Progenitor cell of endocrine pancreas (in vitro differentiated cells): ENCODE measurements at places on chromosomes 1 and 21. TPM values are rescaled to one million over a fixed set of nuclear protein-coding genes. Genes with fewer than 3 reads are reported as not detected.

ADGRL4 gene
- not detected in 2 replicates for total RNA-seq

DNA sequence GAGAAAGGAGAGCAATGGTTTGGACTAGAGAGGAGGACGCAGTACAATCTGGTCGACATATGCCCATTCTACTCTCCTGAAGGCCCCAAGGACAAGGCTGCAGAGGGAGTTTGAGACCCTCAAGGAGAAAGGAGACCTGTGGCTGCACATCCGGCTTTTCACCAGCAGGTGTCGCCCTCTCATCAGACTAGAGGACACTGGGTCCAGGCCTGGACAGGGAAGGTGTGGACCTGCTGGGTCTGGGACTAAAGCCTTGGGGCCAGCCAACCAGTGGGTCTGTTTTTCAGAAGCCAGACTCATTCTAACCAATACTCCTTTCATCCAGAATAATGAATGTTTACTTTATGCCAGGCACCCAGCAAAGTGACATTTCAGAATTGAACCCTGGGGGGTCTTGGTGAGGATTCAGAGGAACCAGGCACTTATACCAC is 5.0 kb downstream of the SRARP start:
- DNase-seq: peak; percentile 86
- H3K4me1 ChIP-seq: peaks cover 10% of the 10 kb centered on the region
- no peaks in the 10 kb centered on the region for H3K36me3 ChIP-seq
- no peak overlapping the region for H3K4me3 ChIP-seq
- no peaks in the 10 kb centered on the region for H3K27me3 ChIP-seq

GRCh38 chr1:77473690-77474089 is 191.9 kb downstream of the AK5 start:
- no peaks in the 10 kb centered on the region for H3K36me3 ChIP-seq
- H3K4me1 ChIP-seq: peaks cover 38% of the 10 kb centered on the region
- H3K27me3 ChIP-seq: no peaks in the 10 kb centered on the region
- DNase-seq: no peak
- H3K4me3 ChIP-seq: no peak overlapping the region

- peak overlapping the region; percentile 54 for H3K27ac ChIP-seq
- H3K4me3 ChIP-seq: peak overlapping the region; percentile 4
- DNase-seq: no peak
- peaks cover 44% of the 10 kb centered on the region for H3K4me1 ChIP-seq
These were observed 10.5 kb downstream of the KIAA1614 start for GRCh38 chr1:180923021-180923841.

CCDC190 gene
- total RNA-seq: 0.19 and 0.75 TPM in 2 replicates

DNA sequence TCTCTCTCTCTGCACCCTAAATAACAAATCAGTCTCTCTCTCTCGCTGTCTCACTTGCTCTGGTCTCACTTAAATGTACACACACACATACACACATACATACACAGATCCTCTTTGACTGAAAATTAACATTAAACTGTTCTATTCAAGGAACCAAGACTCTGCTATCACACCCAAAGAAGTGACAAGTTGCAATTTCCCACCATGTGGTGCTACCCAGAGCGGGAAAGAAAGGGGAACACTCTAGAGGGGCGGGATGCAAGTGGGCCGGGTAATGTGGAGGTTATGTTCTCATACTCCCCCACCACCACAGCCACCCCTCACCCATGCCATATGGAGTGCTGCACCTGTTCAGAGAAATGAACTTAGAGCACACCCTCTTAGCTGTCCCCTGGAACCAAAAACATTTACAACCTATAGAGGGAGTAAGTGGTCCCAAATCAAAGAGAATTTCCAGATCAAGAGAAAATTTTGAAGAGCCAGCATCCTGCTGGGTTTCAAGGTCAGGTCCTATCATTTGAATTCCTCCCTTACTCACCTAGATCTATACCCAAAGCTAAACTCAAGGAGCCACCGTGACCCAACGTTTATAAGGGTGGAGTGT is 319.4 kb downstream of the BRINP2 start:
- H3K4me1 ChIP-seq: peaks cover 2% of the 10 kb centered on the region
- no peak for DNase-seq
- H3K36me3 ChIP-seq: no peaks in the 10 kb centered on the region
- H3K27me3 ChIP-seq: no peaks in the 10 kb centered on the region

- no peak overlapping the region for H3K27ac ChIP-seq
- no peaks in the 10 kb centered on the region for H3K4me1 ChIP-seq
- no peak overlapping the region for H3K4me3 ChIP-seq
These were observed 103.1 kb upstream of the USP24 start for GRCh38 chr1:55318116-55318817.

- H3K27ac ChIP-seq: peak overlapping the region; percentile 50
- DNase-seq: no peak
- H3K36me3 ChIP-seq: peaks cover 34% of the 10 kb centered on the region
These were observed 10.5 kb downstream of the ENO1 start for GRCh38 chr1:8867878-8868567.

GRCh38 chr1:223062177-223062576 is 80.9 kb downstream of the TLR5 start:
- no peaks in the 10 kb centered on the region for H3K4me1 ChIP-seq
- H3K27me3 ChIP-seq: peaks cover 15% of the 10 kb centered on the region
- no peak overlapping the region for H3K27ac ChIP-seq
- H3K36me3 ChIP-seq: no peaks in the 10 kb centered on the region
- no peak overlapping the region for H3K4me3 ChIP-seq

GRCh38 chr1:33141781-33142180 is 40.1 kb downstream of the TRIM62 start:
- H3K4me1 ChIP-seq: no peaks in the 10 kb centered on the region
- no peak for DNase-seq
- no peak overlapping the region for H3K4me3 ChIP-seq
- no peak overlapping the region for H3K27ac ChIP-seq
- H3K36me3 ChIP-seq: no peaks in the 10 kb centered on the region

DNA sequence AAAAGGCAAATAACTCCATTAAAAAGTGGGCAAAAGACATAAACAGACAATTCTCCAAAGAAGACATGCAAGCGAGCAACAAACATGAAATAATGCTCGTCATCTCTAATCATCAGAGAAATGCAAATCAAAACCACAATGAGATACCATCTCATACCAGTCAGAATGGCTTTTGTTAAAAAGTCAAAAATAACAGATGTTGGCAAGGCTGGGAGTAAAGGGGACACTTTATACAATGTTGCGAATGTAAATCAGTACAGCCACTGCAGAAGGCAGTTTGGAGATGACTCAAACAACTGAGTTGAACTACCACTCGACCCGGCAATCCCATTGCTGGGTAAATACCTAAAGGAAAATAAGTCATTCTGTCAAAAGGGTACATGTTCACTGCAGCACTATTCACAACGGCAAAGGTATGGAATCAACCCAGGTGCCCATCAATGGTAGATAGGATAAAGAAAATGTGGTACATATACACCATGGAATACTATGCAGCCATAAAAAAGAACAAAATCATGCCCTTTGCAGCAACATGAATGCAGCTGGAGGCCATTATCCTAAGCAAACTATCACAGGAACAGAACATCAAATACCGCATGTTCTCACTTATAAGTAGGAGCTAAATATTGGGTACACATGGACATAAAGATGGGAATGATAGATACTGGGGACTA is 25.9 kb downstream of the TSPAN2 start:
- no peak for DNase-seq
- no peak overlapping the region for H3K4me3 ChIP-seq
- no peak overlapping the region for H3K27ac ChIP-seq

GRCh38 chr1:70475023-70475422 is 64.0 kb downstream of the CTH start:
- H3K27me3 ChIP-seq: no peaks in the 10 kb centered on the region
- no peaks in the 10 kb centered on the region for H3K36me3 ChIP-seq
- no peak overlapping the region for H3K4me3 ChIP-seq
- H3K4me1 ChIP-seq: peaks cover 8% of the 10 kb centered on the region
- no peak for DNase-seq
- H3K27ac ChIP-seq: no peak overlapping the region

DNA sequence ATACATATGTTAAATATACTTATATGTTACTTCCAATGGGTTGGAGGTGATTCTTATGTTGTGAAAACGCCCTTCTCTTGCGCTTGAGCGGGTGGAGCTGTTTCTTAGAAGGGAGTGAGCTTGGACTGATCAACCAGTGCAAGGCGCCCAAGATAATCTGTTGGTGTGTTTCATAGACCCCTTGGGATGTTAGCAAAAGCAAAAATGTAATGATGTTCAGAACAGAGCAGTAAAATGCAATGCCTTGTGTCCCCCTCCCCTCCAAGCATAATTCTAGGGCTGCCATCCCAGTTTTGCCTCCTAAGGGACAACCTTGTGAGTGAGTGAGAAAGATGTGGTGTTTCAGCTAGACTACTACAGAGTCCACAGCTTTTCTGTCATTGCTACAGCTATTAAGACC is 6.2 kb upstream of the CD34 start:
- no peak for DNase-seq
- no peak overlapping the region for H3K27ac ChIP-seq
- no peak overlapping the region for H3K4me3 ChIP-seq
- peaks cover 27% of the 10 kb centered on the region for H3K27me3 ChIP-seq

SPATA46 gene
- total RNA-seq: not detected in 2 replicates

DNA sequence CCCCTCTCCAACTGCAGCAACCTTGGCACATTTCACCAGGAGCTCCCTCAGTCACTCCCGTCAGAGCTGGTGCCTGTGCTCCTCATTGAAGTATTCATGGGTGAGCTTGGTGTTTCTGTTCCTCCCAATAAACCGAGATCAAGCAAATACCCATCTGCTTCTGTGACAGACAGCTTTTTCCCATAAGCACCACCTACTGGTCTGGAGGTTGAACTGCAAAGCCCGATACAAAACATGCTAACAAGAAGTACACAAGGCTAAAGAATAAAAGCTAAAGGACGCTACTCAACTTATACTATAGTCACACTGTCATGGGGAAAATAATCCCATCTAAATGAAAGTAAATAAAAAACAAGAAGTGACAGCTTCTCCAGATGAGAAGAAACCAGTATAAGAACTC is 111.9 kb upstream of the C21orf91 start:
- DNase-seq: no peak
- no peaks in the 10 kb centered on the region for H3K27me3 ChIP-seq
- no peaks in the 10 kb centered on the region for H3K4me1 ChIP-seq
- no peak overlapping the region for H3K4me3 ChIP-seq
- no peaks in the 10 kb centered on the region for H3K36me3 ChIP-seq

NBPF6 gene
- not detected in 2 replicates for total RNA-seq

- peaks cover 2% of the 10 kb centered on the region for H3K4me1 ChIP-seq
- H3K27ac ChIP-seq: no peak overlapping the region
- no peak overlapping the region for H3K4me3 ChIP-seq
- H3K27me3 ChIP-seq: peaks cover 32% of the 10 kb centered on the region
- no peaks in the 10 kb centered on the region for H3K36me3 ChIP-seq
- no peak for DNase-seq
These were observed 23.5 kb upstream of the LMO4 start for GRCh38 chr1:87305151-87305550.

KCNQ4 gene
- total RNA-seq: 0.67 and 0.73 TPM in 2 replicates

ADGRL2 gene
- 70.8 and 75.1 TPM in 2 replicates for total RNA-seq

- H3K27ac ChIP-seq: peak within 1 kb of the TSS; percentile 53
- H3K4me1 ChIP-seq: peaks cover 19% of the 10 kb centered on the region
- DNase-seq: peak; percentile 29
- peak within 1 kb of the TSS; percentile 81 for H3K4me3 ChIP-seq
These were observed at the start of gene LRRC7 for GRCh38 chr1:69567652-69568420. LRRC7 (plus strand) TSS chr1:69567922; CDS start chr1:69568640, 718 bp downstream.

PLA2G4A gene
- 0.72 and 1.00 TPM in 2 replicates for total RNA-seq

CYP4A11 gene
- total RNA-seq: not detected in 2 replicates

GRCh38 chr1:224545571-224545970 is 70.5 kb upstream of the CNIH3 start:
- DNase-seq: no peak
- no peaks in the 10 kb centered on the region for H3K27me3 ChIP-seq
- H3K4me1 ChIP-seq: peaks cover 3% of the 10 kb centered on the region
- H3K4me3 ChIP-seq: no peak overlapping the region
- H3K27ac ChIP-seq: no peak overlapping the region
- H3K36me3 ChIP-seq: no peaks in the 10 kb centered on the region

- H3K4me1 ChIP-seq: no peaks in the 10 kb centered on the region
- H3K27me3 ChIP-seq: peaks cover 26% of the 10 kb centered on the region
- no peak for DNase-seq
- H3K36me3 ChIP-seq: no peaks in the 10 kb centered on the region
- H3K27ac ChIP-seq: no peak overlapping the region
These were observed 43.2 kb downstream of the ELK4 start for GRCh38 chr1:205588636-205589035.

DNA sequence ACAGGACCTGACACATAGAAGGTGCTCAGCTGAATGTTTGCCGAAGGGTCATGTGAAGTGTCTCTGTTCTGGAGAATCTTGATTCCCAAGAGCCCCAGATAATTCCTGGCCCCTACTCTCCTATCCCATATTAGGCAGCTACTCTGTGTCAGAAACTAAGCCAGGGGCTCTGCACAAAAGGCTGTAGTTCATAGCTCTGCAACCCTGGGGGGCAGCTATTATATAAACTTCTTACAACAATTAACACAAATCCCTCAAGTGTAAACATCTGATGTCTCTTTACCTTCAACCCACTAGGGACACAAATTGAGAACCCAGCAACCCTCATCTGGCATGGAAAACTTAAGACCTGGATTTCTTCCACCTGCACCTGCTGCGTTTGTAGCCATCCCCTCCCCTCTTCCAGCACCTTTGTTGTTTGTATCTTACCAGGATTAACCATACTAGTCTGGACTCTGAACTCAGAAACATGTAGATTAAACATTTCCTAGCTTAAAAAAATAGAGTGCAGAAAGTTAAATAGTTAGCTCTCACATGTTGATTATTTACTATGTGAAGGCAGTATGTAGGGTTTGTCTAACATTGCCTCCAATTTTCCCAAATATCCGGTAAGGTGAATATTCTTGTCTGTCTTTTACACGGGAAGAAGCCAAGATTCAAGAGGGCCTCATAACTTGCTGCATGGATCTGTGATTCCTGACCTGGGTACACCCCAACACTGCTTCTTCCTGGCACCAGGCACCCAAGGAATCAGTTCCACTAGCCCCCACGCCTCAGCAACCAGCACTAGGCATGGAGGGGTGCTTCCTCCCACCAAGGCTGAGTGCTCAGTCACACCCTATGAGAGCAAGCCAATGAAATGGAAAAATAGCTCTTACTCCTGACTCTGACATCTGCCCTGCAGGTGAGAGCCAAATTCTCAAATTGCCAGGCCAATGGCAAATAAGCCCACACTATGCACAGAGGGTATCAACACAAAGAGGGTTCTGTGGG is 220.7 kb upstream of the HOOK1 start:
- H3K4me3 ChIP-seq: no peak overlapping the region
- no peaks in the 10 kb centered on the region for H3K27me3 ChIP-seq
- DNase-seq: no peak

DNA sequence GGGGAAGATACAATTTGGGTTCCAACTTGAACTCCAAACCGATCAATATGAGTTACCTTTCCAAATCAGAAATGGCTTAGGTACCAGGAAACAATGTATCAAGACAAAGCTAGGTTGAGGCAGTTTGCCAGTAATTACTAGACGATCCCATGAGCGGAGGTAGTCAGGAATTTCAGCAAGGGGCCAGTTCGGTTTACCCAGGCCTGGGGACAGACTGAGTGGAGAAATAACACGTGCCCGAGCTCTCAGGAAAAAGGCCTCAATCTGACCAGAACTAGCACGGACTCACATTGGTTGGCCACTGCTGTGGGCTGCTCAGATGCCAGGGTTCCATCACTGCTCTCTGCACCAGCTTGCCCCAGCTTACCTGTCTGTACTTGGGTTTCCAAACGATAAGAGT is 15.3 kb downstream of the CLSTN1 start:
- H3K36me3 ChIP-seq: no peaks in the 10 kb centered on the region
- H3K27me3 ChIP-seq: no peaks in the 10 kb centered on the region
- DNase-seq: no peak
- H3K4me1 ChIP-seq: peaks cover 24% of the 10 kb centered on the region
- no peak overlapping the region for H3K27ac ChIP-seq
